Fibroblast of lung (primary cell): ENCODE measurements at places on chromosomes 16 and 17.

DNA sequence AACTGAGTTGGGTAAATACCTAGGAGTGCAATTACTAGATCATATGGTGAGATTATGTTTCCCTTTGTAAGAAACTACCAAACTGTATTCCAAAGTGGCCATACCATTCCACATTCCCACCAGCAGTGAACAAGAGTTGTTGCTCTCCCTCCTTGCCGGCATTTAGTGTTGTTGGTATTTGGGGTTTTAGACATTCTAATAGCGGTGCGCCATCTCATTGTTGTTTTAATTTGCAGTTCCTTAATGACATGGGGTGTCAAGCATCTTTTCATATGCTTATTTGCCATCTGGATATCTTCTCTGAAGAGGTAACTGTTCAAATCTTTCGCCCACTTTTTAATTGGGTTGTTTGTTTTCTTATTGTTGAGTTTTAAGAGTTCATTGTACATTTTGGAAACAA lies 164.2 kb upstream of the LHX1 start:
- DNase-seq = no peak

- DNase-seq = peak; percentile 56
These were observed 2.2 kb downstream of the NR1D1 start for GRCh38 chr17:40097931-40098845.

- DNase-seq = peak; percentile 29
These were observed 11.0 kb downstream of the CYB561 start for GRCh38 chr17:63434951-63435571.

- DNase-seq = peak; percentile 100
These were observed at the start of gene HEXIM1 for GRCh38 chr17:45148183-45149036. HEXIM1 (plus strand) TSS chr17:45148475; CDS start chr17:45149191, 716 bp downstream.

DNA sequence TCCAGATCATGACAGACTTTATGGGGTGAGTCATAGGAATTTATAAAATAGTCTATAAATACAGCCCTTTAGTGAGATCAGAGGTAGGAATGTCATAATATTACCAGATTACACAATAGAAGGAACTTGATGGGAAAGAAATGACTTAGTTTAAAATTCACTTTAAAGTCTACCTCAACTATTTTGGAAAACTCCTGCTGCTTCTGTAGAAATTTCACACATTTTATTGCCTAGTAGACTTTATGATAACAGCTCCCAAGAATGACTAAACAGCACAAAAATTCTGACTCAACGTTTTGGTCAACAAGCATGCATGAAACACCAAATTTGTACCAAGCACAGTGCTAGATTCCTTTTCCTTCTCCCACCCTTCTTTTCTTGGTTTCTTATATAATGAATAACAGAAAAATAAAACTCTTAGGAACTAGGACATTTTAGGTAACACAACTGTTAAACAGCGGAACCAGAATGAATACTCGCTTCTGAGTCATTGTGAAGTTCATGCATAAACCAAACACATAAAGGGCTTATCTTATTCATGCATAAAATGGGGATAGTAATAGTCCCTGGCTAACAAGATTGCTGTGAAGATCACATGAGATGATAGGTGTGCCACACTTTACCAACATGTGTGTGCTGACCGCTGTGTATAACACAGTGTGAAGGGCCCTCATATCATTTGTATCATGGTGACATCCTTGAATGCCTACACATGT lies 243.9 kb downstream of the CDH8 start:
- peak; percentile 97 for DNase-seq

GRCh38 chr16:54411544-54411943 lies 125.0 kb upstream of the IRX3 start:
- DNase-seq = no peak

DNA sequence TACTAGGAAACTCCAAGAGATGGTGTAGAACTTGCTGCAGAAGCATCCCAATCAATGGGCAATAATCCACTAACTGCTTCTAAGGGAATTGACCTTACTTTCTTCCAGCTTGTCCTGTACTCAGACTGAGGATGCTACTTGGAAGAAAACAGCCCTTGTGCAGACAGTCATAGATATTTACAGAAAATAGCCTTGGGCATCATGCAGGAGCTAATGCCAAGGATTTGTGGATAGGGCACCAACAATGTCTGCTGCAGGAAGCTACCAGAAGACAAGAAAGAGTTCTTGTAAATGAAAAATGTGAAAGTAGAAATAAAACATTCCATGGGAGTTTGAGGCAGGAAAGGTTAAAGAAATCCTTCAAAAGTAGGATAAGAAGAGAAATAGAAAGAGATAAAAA lies 21.5 kb upstream of the CSNK2A2 start:
- no peak for DNase-seq

DNA sequence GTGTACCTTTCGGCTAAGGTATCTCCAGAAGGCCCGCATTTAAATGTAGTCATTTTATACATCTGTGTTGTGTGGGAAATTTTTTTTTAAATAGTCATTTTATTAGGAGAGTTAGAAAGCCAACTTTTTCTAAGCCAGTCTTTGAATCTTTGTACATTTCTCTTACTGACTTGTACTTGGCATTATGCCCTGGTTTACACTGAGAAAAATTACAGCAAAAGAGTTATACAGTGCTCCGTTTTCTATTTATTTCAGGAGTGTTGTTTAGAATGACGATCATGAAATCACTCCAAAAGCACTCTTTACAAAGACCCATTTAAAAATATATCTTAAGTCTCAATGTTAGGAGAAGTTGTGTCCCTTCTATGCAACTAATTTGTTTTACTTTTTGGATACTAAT lies 91.8 kb downstream of the CYB561 start:
- no peak for DNase-seq

DNA sequence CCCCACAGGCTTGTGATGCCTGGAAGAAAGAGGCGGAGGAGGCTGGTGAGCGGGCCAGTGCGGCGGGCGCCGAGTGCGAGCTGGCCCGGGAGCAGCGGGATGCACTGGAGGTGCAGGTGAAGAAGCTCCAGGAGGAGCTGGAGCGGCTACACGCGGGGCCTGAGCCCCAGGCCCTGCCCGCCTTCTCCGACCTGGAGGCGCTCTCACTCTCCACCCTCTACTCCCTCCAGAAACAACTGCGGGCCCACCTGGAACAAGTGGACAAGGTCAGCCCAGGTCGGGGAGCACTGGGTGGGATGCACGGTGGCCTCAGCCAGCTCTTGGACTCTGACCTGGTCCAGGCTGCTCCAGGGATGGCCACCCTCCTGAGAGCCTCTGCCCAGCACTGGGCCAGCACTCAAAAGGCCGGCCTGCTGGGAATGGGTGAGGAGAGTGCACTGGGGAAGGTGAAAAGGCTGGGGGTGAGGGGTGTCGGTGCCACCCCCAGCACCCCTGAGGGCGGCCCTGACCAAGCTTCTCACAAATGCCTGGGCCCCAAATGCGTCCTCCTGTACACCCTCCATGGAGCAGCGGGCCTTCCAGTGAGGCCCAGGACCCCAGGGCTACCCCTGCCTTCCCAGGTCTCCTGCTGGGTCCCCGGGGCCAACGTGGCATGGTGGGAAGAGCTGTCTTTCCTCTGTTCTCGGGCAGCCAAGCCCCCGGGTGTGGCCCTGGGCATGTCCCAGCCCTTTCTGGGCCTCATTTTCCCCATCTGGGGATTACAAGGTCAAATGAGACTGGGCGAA lies 20.8 kb downstream of the UNC13D start:
- DNase-seq = no peak

GRCh38 chr16:56898847-56899246 lies 33.1 kb upstream of the HERPUD1 start:
- no peak for DNase-seq

GRCh38 chr17:57561072-57561861 lies 183.8 kb downstream of the CCDC182 start:
- no peak for DNase-seq

- DNase-seq = peak; percentile 64
These were observed 44.6 kb downstream of the NFAT5 start for GRCh38 chr16:69610356-69610755.

DNA sequence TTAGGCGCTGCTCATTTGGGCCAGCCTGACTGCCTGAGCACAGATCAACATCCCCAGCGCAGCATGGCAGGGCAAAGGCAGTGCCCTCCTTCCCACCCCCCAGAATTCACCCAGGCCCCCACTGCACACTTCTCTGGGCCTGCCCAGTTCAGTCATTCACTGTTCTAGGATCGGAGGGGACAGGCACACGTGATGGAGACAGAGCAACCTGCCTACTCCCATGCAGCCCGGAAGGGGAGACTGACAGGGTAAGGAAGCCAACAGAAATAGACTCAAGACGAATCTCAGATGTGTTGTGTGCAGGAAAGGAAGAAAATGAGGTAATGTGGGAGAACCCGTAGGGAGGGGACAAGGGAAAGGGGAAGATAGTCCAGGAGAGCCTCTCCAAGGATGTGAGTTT lies 59.2 kb upstream of the LYRM9 start:
- no peak for DNase-seq

GRCh38 chr17:30234296-30234695 lies 1.2 kb downstream of the SLC6A4 start:
- no peak for DNase-seq

GRCh38 chr17:19000531-19001325 lies 3.8 kb downstream of the FAM83G start:
- peak; percentile 76 for DNase-seq

GRCh38 chr17:7056386-7056785 lies 12.5 kb upstream of the SLC16A11 start:
- DNase-seq = no peak

GRCh38 chr17:53141280-53141679 lies 681.4 kb upstream of the KIF2B start:
- DNase-seq = no peak

DNA sequence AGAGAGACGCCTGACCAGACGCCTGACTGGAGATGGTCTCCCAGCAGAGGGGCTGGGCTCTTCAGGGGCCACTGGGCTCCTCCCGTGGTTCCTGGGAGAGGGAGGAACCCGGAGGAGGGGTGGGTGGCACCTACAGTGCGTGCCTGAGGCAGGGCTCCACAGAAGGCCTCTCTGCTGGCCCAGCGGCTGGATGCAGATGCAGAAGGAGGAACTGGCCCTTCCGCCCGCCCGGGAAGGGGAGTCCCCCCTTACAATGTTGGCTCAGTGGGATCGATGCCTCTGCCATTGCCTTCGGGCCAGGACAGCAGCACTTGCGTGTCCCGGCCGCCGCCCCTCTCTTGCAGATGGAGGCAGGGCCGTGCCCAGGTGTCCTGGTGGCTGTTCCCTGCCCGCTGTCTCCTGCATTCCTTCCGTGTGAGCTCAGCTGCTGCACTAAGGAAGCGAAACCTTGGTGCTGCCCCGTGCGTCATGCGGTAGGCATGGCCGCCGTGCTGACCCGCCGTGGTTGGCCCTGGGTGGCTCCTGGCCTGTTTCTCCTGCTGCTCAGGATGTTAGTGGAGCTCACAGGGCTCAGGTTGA lies 15.1 kb downstream of the BAIAP2 start:
- DNase-seq = peak; percentile 91

- peak; percentile 71 for DNase-seq
These were observed 9.0 kb downstream of the VPS9D1 start for GRCh38 chr16:89711601-89712273.

DNA sequence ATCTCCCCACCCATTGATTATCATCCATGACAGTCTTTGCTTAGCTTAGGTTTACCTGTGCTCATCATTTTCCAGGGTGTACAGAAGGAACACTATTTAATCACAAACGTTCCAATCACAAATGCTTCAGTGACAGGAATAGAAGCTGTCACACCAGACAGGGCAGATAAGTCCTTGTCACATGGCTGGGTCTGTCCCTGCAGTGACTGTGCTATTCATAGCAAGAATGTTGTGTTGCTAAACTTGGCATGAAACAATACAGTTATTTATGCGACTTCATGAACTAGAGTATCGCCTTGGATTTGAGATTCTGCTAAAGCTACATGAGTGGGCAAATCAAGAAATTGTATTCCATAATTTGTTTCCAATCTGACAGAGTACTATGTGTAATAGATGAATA lies 108.4 kb downstream of the CDH13 start:
- peak; percentile 13 for DNase-seq

GRCh38 chr17:47316311-47316710 lies 7.4 kb upstream of the EFCAB13 start:
- peak; percentile 62 for DNase-seq
